ENCODE measurements at places on chromosomes 7 and 10.

GRCh38 chr7:82760831-82761230 is 317.3 kb upstream of the CACNA2D1 start:
- no peak for DNase-seq

DNA sequence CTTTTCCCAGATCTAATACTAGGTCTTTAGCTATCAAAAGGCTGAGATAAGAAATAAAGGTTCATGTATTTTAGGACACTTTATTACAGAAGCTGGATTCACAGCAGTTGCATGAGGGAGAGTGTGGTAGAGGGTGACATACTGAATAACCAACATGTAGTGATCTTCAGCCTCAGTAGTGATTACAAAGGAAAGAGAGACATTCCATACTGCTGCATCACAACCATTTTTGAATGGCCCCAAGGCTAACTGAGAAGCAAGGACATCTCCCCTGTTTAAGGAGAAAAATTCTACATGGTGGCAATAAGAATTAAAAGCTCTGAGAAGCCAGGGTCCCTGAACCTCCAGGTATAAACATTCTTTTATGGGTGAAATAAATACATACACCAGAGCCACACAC is 35.3 kb downstream of the COG5 start:
- DNase-seq, result no peak

- DNase-seq, result no peak
These were observed 148.3 kb upstream of the GPR26 start for GRCh38 chr10:123517901-123518300.

DNA sequence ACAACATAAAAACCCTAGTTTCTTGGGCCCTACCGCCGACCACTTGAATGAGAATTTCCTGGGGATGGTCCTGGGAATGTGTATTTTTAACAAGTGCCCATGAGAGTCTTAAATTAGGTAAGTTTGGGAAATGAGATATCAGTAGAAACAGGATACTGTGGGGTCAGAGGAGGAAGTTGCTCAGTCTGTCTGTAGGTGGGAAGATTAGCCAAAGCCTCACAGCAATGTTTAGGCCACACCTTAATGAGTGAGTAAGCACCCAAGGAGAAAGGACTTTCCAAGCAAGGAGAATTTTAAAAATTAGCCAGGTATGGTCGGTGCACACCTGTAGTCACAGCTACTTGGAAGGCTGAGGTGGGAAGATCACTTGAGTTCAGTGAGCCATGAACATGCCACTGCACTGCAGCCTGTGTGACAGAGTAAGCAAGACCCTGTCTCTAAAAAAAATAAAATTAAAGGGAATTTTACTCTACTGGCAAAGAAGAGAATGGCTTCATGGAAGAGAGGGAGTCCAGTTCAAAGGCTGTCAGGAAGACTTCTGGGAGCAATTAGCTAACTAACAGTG is 31.9 kb downstream of the PAPSS2 start:
- DNase-seq, result peak; percentile 83

GRCh38 chr7:84251277-84251781 is 56.7 kb upstream of the SEMA3A start:
- no peak for DNase-seq

- no peak for DNase-seq
These were observed 75.2 kb upstream of the PRR15 start for GRCh38 chr7:29488203-29488970.

- no peak for DNase-seq
These were observed 1159.5 kb upstream of the AUTS2 start for GRCh38 chr7:68438811-68439210.
